ENCODE measurements at places on chromosomes 5 and 9.

- DNase-seq, result no peak
Observed at GRCh38 chr9:88065619-88066018, 72.7 kb downstream of the SPATA31C2 start.

- DNase-seq, result no peak
Observed at GRCh38 chr5:12845549-12846159, 941.4 kb upstream of the CTNND2 start.

GRCh38 chr5:178312880-178313282 lies 80.3 kb upstream of the PHYKPL start:
- DNase-seq, result no peak

DNA sequence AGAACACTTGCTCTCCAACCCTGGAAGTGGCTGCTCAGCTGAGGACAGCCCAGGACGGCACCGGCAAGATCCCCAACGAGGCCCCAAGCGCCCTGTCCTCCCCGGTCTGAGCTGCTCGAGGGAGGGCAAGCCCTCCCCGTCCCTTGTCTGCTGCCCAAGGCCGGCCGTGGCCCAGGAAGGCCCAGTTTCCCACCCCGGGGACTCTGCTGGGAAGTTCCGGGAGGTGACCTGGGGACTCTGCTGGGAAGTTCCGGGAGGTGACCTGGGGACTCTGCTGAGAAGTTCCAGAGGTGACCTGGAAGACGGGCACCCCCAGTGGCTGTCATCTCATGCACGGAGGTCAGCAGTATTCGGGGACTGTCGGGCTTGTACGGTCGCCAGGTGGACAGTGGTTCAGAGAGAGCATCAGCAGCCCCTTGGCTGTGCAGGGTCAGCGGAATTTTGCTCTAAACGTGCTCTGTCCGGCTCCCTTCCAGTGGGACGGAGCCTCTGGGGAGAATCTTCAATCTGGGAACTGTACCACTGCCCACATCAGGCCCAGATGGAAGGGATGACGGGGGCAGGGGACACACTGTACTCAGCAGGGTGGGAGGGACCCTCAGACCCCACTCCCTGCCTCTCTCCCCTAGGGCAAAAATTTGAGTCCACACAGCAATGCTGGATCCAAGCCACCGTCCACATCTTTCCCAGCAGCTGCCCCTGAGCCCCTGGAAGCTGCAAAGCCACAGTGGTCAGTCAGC lies 7.2 kb downstream of the NACC2 start:
- no peak for DNase-seq

DNA sequence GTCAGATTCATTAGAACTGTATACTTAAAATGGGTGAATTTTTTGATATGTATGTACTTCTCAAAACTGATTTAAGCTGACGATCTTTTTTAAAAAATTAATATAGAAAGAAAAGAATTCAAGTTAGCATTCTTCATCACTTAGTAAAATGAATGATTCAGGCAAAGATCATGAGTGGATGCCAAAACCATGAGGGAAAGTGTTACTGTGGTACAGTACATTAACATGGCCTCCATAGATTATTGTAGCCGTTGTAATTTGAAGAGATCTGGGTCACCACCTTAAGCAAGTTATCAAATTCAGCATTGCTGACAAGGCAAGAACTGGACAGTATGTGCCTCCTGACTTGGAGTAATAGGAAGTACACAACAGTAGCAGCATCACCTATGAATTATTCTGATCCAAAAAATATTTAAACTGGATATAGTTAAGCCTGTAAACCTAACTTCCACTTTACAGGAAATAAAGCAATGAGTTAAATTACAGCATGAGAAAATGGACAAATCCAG lies 29.7 kb downstream of the C9orf85 start:
- DNase-seq, result no peak

- no peak for DNase-seq
Observed at GRCh38 chr9:94586814-94587213, 6.8 kb downstream of the FBP2 start.
